ENCODE measurements at places on chromosomes 2 and 18.

DNA sequence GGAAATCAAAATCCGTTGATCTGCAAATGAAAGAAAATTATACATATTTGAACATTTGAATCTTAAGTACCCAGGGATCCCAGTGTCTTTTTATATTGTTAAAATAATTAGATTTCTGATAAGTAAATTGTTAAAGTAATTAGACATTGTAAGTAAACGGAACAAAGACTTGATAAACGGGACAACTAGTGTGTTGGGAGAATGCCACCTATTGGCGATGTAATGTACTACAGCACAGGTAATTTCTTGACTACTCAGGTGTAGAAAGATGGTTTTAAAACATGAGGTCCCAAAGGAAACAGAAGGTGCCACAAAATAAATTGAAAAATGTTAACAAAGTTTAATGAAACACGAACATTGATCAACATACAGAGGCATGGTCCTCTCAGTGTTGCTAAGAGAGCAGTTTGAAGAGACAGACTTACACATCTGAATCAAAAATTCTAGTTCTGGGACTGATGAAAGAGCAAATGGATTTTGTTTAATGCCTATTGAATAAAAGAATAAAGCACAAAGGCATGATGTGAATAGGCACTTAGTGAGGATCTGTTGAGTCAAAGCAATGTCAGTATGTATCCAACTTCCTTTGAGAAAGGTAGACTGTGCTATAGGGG lies 103.4 kb upstream of the RASGRP3 start:
- peak; percentile 51 for DNase-seq

DNA sequence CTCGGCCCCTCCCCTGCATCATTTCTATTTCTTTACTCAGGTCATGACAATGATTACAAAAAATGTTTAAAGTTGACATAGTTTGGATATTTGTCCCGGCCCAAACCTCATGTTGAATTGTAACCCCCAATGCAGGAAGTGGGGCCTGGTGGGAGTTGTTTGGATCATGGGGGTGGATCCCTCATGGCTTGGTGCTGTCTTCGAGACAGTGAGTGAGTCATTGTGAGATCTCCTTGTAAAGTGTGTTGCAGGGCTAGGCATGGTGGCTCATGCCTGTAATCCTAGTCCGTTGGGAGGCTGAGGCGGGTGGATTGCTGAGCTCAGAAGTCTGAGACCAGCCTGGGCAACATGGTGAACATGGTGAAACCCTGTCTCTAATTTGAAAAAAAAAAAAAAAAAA lies 9.2 kb upstream of the MAP4K4 start:
- no peak for DNase-seq

DNA sequence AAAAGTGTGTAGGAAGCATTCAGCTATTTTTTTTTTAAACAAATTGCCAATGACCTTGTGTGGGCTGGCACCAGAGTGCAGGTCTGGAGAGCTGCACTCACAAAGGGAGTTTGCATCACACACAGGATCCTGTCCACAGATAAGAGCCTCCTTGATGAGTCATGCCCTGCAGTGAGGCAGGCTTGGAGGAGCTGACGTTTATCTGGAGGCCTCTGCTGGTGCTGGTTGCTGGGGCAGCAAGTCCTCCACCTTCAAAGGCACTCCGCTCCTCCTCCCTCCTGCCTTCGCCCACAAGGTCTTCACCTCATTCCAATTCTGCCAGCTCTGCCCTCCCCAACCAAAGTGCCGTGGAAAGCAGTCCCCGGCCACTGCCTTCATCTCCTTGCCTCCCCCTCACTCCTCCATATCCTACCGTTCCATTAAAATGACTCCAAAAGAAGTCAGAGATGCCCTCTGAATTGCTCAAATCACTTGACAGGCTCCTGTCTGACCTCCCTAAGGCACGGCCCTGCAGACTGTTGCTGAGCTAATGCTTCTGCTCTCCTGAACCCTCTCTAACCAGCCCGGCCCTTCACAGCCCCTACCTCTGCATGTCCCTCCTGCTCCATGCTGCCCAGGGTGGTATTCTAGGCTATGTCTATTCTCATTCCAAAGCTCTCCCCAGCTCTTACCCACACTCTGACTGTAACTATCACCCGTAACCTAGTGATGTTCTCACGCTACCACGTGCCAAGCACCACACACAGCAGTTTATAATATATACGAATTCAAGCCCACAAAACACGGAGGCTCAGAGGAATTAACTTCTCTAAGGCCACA lies 30.9 kb downstream of the LONRF2 start:
- peak; percentile 22 for DNase-seq

DNA sequence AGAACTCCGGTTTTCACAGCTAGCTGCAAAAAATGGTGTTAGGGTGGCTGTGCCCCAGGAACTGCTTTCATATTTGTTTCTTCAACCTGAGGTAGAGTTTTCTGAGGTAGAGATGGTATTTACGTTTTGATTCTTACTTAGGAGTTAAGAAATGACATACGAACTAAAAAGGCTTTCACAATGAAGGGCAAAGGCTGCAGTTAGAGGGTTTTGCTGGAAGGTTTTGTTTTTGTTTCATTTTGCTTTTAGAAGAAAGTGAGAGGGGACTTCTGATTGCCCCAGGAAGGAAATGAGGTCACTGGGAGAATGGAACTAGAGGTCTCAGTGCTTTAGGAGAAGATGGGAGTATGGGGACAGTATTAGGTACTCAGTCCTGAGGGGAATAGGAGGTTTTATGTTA lies 15.5 kb downstream of the CDCA7 start:
- DNase-seq: no peak

DNA sequence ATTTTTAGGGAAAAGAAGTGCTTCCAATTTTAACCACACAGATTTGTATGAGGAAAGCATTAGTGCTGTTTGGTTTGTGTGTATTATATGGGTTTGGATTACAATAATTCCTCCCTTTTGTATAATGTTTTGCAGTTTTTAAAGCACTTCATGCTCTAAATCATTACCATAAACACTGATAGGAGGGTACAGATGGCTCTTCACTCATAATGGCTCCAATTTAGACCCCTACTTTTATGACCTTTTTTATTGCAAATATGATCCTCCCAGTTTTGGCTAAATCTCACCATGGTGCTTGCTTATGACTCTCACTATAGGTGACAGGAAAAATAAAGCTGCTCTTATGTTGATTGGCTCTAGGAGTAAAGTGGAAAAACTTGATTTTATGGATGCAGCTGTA lies 23.8 kb upstream of the TMEM17 start:
- no peak for DNase-seq

- no peak for DNase-seq
These were observed 265.7 kb upstream of the HS6ST1 start for GRCh38 chr2:128584296-128584890.

- no peak for DNase-seq
These were observed 62.8 kb downstream of the LDLRAD4 start for GRCh38 chr18:13281406-13281805.

DNA sequence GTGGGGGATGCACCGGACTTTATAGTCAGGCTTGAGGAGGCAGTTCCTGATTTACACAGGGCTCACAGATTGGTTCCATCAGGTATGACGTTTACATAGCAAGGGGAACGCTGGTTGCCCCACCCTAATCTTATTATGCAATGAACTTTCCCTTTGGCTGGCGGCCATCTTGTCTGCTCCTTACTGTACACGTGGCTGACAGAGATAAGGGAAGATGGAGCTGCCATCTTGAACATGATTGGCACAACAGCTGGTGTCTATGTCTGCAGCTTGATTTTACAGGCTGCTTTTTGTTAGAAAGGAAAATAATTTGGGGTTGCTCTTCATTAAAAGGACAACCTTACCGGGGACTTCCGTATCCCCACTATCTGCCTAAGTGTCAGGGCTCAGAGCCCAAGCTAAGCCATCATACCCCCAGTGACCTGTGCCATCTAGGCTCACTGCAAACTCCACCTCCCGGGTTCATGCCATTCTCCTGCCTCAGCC lies 33.5 kb upstream of the ATG16L1 start:
- no peak for DNase-seq

GRCh38 chr2:152468899-152469692 lies 134.1 kb downstream of the FMNL2 start:
- DNase-seq: no peak

GRCh38 chr2:168350380-168350779 lies 103.0 kb upstream of the STK39 start:
- no peak for DNase-seq

DNA sequence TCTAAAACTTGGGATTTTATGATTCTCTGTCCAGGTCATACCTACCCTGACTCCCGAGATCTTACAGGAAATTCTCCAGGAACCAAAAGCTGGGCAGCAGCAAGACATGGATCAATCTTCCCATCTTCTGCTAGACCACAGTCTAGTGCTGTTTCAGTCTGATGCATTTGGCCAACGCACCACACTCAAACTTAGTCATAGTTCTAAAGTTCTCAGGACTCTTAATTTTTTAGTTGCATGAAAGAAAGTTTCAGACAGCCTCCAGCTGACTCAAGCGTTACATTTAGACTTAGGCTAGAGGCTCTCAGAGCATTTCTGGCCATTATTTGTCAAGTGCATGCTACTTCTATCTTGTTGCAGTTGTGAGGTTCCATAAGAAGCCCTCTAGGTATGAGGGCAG lies 230.1 kb upstream of the CCDC150 start:
- no peak for DNase-seq

DNA sequence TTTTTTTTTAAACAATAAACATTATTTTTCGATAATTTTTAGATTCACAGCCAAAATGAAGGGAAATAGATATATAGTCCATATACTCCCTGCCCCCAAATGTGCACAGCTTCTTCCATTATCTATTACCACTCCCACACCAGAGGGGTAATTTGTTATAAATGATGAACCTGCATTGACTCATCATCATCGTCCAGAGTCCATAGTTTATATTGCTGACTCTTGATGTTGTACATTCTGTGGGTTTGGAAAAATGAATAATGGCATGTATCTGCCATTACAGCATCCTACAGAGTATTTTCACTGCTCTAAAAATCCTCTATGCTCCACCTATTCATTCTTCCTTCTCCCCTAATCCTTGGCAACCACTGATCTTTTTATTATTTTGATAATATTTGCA lies 121.5 kb downstream of the LTBP1 start:
- DNase-seq: no peak

- no peak for DNase-seq
These were observed 56.2 kb downstream of the ZCCHC2 start for GRCh38 chr18:62578980-62579511.

DNA sequence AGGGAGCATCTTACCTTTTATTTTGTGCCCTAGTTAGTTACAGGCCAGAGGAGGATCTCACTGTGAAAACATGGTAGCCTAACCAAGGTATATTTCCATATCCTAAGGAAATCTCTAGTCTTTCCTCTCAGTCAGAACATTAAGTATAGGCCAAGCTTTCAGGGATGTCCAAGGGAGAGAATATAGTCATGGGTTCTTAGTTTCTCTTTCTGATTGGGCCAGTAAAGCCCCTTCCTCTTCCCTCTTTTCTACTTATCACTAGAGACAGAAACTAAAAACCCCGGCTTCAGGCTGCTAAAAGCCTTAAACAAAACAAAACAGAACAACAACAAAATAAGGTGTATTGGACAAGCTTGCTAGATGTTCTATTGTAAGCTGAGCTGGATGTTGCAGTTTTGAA lies 44.3 kb upstream of the TNFRSF11A start:
- no peak for DNase-seq

DNA sequence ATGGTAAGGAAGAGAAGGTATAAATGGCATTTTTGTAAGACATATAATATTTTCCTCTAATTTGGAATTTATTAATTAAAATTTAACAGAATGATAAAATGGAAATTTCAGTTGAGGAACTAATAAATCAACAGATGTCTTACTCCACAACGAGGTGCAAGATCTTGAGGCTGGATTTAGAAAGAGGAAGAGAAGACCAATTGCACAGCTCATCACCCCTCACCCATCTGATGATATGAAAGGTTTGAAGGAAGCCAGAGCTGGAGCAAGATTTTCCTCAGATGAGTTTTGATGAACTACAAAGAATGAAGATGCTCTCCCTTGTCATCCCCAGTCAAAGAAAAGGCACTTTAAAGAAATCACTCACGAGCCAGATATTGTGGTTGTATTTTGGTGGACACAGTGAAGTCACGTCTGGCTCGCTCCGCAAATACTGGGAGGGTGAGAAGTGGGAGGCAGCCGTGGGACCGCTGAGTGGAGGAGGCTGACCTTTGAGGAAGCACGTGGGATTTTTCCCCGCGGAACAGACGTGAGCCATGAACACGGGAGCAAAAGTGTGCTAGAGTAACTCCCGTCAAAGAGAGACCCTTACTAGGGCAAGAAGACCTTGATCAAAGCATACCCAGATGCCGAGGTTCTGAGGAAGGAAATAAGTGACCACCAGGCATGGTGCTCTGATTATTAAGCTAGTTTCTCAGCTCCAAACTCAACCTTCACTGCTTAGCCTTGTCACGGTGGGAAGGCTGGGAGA lies 511.4 kb downstream of the RNF144A start:
- DNase-seq: no peak

DNA sequence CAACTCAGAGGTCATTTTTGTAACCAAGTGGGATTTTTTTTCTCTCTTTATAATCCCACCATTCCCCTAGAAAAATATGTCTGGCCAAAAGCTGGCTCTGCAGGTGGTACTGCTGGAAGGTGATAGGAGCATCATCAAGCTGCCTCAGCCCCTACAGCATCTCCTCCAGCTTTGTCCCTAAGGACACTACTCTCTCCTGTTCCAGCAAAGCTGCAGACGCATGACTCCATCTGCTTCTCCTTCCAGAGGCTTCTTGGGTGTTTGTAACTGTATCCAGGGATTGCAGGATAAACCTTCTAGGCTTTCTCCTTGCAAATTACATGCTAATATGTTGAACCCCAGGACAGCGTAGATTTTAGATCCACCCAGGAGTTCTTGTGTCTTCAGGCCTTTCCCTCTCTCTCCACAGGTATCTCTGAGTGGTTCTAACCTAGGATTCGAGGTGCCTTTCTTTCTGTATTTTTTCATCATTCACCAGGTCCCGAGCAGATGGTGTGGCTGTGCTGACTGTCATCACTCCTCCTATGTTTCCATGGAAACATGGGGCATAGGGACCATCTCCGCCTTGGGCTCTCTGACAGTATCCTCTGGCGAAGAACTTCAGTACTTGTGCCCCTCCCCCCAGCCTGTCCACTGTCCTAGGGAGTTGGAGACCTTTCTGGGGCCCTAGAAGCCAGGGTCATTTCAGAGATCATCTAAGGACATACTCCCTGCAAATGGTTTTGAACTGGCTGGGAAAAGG lies 34.3 kb downstream of the AFF3 start:
- DNase-seq: no peak

- DNase-seq: no peak
These were observed 49.8 kb downstream of the FAM168B start for GRCh38 chr2:131043199-131044074.

GRCh38 chr2:234245945-234246344 lies 195.4 kb downstream of the SPP2 start:
- DNase-seq: no peak
